ENCODE measurements at places on chromosomes 2 and 18. TPM values are rescaled to one million over a fixed set of nuclear protein-coding genes. Genes with fewer than 3 reads are reported as not detected.

MARCO gene
- total RNA-seq, result not detected

RFTN2 gene
- not detected for total RNA-seq

GRCh38 chr18:39571511-39571910 is 2005.9 kb upstream of the CELF4 start:
- H3K27me3 ChIP-seq, result no peaks in the 10 kb centered on the region
- no peak overlapping the region for H3K27ac ChIP-seq
- no peak overlapping the region for H3K4me3 ChIP-seq
- no peaks in the 10 kb centered on the region for H3K4me1 ChIP-seq
- no peaks in the 10 kb centered on the region for H3K36me3 ChIP-seq

- H3K4me1 ChIP-seq, result no peaks in the 10 kb centered on the region
- no peak for DNase-seq
- H3K4me3 ChIP-seq, result no peak overlapping the region
- peaks cover 2% of the 10 kb centered on the region for H3K27me3 ChIP-seq
Observed at GRCh38 chr18:2414235-2414634, 157.1 kb downstream of the METTL4 start.

- no peak overlapping the region for H3K27ac ChIP-seq
- no peak overlapping the region for H3K4me3 ChIP-seq
- H3K27me3 ChIP-seq, result peaks cover 22% of the 10 kb centered on the region
- no peaks in the 10 kb centered on the region for H3K4me1 ChIP-seq
- DNase-seq, result no peak
- H3K36me3 ChIP-seq, result no peaks in the 10 kb centered on the region
Observed at GRCh38 chr2:180111901-180112300, 104.8 kb upstream of the CWC22 start.

ERICH2 gene
- 0.46 TPM for total RNA-seq

DNA sequence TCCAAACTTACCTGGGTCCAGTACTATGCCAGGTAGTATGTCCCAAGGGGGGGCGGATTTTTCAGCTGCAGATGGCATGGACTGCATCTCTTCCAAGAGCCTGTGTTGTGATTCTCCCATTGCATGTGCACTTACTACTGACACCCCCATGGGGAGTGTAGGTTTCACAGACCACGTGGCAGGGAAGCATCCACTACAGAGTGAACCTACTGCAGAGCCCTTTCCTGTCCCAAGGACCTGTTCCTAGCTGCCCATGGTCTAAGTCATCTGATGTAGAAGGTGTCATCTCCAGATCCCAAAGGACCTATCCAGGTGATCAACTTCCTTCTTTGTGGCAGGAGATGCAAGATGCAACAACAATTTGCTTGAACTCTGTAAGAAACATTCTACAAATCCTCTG is 9.9 kb upstream of the SULT1C3 start:
- H3K27ac ChIP-seq, result no peak overlapping the region
- no peaks in the 10 kb centered on the region for H3K36me3 ChIP-seq
- peaks cover 9% of the 10 kb centered on the region for H3K27me3 ChIP-seq
- H3K4me1 ChIP-seq, result no peaks in the 10 kb centered on the region
- no peak overlapping the region for H3K4me3 ChIP-seq

- no peak for DNase-seq
- H3K4me1 ChIP-seq, result no peaks in the 10 kb centered on the region
- no peaks in the 10 kb centered on the region for H3K36me3 ChIP-seq
- no peak overlapping the region for H3K27ac ChIP-seq
- H3K27me3 ChIP-seq, result peaks cover 25% of the 10 kb centered on the region
Observed at GRCh38 chr18:8657873-8658470, 47.4 kb upstream of the MTCL1 start.

REG3A gene
- not detected for total RNA-seq

GRCh38 chr2:165202239-165202638 is 1.6 kb downstream of the SCN3A start:
- DNase-seq, result no peak
- H3K36me3 ChIP-seq, result no peaks in the 10 kb centered on the region
- H3K27me3 ChIP-seq, result no peaks in the 10 kb centered on the region
- H3K4me3 ChIP-seq, result no peak overlapping the region
- no peak overlapping the region for H3K27ac ChIP-seq

DAW1 gene
- total RNA-seq, result not detected

LRRC30 gene
- not detected for total RNA-seq

DNA sequence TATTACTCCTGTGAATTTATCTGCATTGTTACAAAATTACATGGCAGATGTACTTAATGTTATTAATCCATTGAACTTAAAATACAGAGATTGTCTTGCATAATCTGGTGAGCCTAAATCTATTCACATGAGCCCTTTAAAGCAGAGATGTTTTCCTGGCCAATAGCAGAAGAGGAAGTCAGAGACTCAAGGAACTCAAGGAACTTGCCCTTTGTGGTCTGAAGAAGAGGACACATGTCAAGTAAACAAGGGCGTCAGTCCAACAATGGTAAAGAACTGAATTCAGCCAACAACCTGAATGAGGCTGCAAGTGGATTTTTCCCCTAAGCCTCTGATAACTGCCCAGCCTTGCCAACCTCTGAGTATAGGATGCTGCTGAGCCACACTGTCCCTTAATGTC is 356.3 kb upstream of the PKDCC start:
- no peaks in the 10 kb centered on the region for H3K36me3 ChIP-seq
- peaks cover 7% of the 10 kb centered on the region for H3K27me3 ChIP-seq
- no peak overlapping the region for H3K4me3 ChIP-seq
- H3K4me1 ChIP-seq, result no peaks in the 10 kb centered on the region
- H3K27ac ChIP-seq, result no peak overlapping the region

DNA sequence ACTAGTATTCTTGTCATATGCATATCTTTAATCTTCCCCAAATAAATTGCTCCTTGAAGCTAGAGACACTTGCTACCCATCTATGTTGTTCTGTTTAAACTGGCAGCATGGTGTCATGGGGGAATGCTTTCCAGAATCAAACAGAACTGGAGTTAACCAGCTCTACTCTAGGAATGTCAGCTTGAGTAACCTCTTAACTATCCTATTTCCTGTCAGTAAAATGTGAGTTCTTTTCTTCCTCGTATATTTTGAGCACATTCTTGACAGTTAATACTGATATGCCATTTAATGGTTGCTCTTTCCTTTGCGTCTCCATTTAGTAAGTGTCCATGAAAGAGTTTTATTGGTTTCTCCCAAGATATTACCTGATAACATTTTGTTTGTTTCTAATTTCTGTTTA is 23.0 kb downstream of the CNTNAP5 start:
- H3K27ac ChIP-seq, result no peak overlapping the region
- no peaks in the 10 kb centered on the region for H3K4me1 ChIP-seq
- no peaks in the 10 kb centered on the region for H3K27me3 ChIP-seq
- no peak for DNase-seq
- no peak overlapping the region for H3K4me3 ChIP-seq
- H3K36me3 ChIP-seq, result peaks cover 2% of the 10 kb centered on the region

SLC8A1 gene
- 1.9 TPM for total RNA-seq

SPP2 gene
- total RNA-seq, result not detected

- no peak for DNase-seq
- no peaks in the 10 kb centered on the region for H3K27me3 ChIP-seq
- H3K27ac ChIP-seq, result no peak overlapping the region
- H3K4me3 ChIP-seq, result no peak overlapping the region
- H3K36me3 ChIP-seq, result no peaks in the 10 kb centered on the region
- peaks cover 54% of the 10 kb centered on the region for H3K4me1 ChIP-seq
Observed at GRCh38 chr2:60808330-60808801, 52.3 kb downstream of the PAPOLG start.

DNA sequence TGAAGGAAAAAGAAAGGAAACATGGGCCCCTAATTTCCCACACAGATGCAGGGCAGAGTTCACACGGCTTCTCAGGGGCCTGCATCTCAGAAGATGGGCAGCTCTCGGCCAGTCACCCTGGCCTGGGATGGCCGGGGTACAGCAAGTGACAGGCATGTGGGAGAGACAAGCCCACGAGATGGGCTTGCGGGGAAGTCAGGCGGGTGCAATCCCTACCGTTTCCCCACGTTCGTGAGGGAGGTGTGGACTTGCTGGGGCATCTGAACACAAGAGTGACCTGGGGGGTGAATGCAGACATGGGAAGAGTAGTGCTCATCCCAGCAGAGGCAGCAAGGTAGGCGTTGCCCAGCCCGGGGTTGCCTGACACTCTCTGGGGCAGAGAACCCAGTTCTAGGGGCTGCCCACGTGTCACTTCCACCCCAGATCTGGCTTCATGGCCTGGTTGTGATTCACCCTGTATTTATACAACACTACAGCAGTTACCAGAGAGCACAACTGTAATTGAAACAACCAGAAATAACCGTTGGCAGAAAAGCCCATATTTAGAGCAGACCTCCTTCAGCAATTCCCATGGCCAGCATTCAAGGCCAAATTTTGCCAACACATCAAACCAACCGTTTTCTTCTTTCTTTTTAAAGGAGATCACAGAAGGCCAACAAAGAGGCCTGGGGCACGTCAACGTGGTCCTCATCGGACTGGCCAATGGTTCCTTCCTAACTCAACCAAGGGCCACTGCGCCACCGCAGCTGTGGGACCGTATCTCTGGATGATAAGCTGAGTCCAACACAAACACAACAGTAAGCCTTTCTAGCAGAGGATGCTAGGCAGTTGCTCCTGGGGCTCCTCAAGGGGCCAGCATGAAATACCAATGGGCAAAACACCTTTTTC is 58.4 kb downstream of the PARD6G start:
- H3K27me3 ChIP-seq, result peaks cover 43% of the 10 kb centered on the region
- H3K36me3 ChIP-seq, result peaks cover 1% of the 10 kb centered on the region
- no peak for DNase-seq
- H3K4me1 ChIP-seq, result no peaks in the 10 kb centered on the region

DNA sequence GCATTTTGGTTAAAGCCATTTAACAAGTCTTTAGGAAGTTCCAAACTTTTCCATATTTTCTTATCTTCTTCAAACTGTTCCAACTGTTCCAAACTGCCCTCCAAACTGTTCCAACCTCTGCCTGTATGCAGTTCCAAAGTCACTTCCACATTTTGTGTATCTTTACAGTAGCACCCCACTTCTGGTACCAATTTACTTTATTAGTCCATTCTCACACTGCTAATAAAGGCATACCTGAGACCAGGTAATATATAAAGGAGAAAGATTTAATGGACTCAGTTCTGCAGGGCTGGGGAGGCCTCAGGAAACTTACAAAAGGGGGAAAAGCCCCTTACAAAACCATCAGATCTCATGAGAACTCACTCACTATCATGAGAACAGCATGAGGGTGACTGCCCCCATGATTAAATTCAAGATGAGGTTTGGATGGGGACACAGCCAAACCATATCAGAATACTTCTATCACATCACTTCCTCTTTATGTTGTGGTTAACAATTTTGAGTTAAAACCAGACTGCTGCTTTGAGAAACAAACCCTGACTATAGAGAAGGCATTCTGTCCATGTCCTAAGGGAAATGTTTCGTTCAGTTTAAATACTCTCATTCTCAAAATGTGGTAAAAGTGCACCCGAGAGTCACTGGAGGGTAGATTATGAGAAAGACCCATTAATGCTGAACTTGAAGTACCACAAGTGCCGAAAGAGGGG is 11.0 kb downstream of the IL18R1 start:
- peak; percentile 42 for DNase-seq
- H3K36me3 ChIP-seq, result peaks cover 76% of the 10 kb centered on the region
- peaks cover 51% of the 10 kb centered on the region for H3K4me1 ChIP-seq
- no peaks in the 10 kb centered on the region for H3K27me3 ChIP-seq
- H3K27ac ChIP-seq, result peak overlapping the region; percentile 97

GRCh38 chr2:172100080-172100934 is 2.4 kb downstream of the DLX2 start:
- H3K27ac ChIP-seq, result no peak overlapping the region
- H3K36me3 ChIP-seq, result peaks cover 2% of the 10 kb centered on the region
- DNase-seq, result no peak
- peaks cover 78% of the 10 kb centered on the region for H3K4me1 ChIP-seq
- peaks cover 79% of the 10 kb centered on the region for H3K27me3 ChIP-seq

DNA sequence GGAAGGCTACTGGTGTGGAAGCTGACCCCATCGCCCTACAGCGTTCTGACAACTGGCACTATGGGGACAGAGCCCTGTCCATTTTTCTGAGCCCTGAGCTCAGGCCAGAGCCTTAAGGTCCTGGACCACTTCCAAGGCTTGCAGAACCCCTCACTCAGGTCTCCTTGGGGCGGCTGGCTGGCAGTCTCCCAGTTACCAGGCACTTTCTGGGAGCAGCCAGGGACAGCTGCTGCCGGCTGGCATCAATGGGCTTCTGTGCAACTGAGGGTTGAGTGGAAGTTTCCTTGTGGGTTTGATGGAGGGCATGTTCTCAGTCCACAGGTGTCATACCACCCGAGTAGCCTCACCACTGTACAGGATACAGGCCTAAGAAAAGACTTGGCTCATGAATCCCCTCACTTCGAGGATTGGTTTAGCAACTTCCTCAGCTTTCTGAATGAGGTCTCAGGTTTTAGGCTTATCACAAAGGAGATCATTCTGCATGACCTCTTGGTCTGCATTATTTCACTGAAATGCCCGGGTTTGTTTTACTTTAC is 27.4 kb upstream of the WIPF1 start:
- peaks cover 15% of the 10 kb centered on the region for H3K36me3 ChIP-seq
- no peaks in the 10 kb centered on the region for H3K27me3 ChIP-seq
- H3K27ac ChIP-seq, result no peak overlapping the region
- no peak for DNase-seq
- no peak overlapping the region for H3K4me3 ChIP-seq

DNA sequence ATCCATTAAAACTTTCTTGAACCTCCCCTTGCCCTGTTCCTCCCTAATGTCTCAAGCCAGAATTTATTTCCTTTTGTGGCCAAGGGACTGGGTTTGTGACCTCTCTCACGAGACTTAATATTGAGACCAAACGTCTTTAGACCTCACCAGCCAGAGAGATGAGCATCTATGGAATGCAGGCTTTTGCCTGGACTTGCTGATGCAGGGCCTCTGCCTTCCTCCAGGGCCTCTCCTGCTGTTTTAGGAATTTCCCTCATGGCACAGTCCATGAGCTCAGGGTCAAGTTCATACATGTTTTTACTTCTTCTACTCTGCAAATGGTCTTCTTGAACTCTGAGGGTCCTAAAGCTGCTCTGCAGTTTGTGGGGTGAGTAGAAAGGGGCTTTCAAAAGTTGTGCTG is 22.3 kb downstream of the IL1B start:
- DNase-seq, result no peak
- no peaks in the 10 kb centered on the region for H3K27me3 ChIP-seq
- peaks cover 24% of the 10 kb centered on the region for H3K4me1 ChIP-seq

DNA sequence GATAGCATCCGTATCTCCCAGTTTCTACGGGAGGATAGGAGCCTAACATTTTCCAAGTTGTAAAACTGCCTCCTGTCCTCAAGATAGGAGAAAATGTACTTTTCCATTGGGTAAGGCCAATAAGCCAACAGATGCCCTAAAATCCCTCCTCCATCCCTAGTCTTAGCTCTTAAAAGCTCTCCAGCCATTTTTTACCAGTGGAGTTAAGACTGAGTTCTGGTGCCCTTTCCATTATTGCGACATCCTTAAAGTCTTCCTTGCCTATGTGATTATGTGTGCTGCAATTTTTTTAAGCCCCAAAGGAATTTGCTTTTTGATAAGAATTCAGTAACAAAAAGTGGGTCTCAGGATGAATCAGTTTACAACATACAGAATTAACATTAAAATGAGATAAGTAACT is 33.0 kb downstream of the LINC00305 start:
- H3K27ac ChIP-seq, result no peak overlapping the region
- no peak overlapping the region for H3K4me3 ChIP-seq
- no peaks in the 10 kb centered on the region for H3K27me3 ChIP-seq

All from activated T-cell treated with anti-CD3 and anti-CD28 coated beads, Interleukin-2, amount 50 U/mL, for 72 hours (primary cell).